Stimulated activated CD8-positive, alpha-beta memory T cell treated with anti-CD3 and anti-CD28 coated beads, Interleukin-7, amount 100 ng/mL, for 24 hours (primary cell): ENCODE measurements at places on chromosomes 12 and 14.

GRCh38 chr12:5268424-5269210 lies 163.3 kb upstream of the NTF3 start:
- no peak for DNase-seq

DNA sequence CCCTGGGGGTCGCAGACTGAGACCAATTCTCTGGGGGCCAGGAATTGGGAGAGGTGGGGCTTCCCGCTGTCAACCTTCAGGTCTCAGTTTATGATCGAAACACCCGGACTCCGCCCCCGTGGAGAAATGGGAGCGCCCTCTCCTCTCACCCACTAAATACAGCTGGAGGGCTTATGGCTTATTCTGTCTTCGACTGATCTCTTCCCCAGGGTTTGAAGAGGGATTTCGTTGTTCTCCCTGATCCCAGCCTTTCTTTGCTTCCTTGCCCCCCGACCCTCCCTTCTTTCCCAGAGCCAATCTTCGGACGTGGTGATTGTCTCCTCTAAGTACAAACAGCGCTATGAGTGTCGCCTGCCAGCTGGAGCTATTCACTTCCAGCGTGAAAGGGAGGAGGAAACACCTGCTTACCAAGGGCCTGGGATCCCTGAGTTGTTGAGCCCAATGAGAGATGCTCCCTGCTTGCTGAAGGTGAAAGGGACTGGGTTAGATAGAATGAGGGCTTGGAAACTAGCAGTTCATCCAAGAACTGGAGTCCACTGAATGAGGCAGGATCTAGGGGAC lies 607 bp downstream of the OS9 start:
- no peak for DNase-seq

- DNase-seq: no peak
Measured at GRCh38 chr12:118061011-118061872, at the start of gene WSB2. TSS of gene WSB2 (minus strand) at chr12:118061179. CDS start at chr12:118061048, 131 bp downstream.

DNA sequence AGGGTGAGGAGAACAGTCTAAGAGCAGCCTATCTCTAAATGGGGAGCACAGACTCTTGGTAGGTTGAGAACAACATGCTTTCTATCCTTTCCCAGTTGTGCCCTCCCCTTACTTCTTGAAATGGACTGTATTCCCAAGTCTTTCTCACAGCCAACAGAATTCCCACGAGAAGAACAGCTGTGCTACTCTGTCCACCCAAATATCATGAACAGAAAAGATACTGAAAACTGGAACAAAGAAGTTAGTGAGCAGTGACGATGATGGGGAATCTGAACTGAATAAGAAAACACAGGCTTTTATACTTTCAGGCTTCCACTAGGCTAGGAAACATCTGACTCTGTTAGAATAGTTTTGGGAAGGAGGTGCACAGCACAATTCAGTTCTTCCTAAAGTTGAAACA lies 3.4 kb downstream of the NACA start:
- DNase-seq: no peak

DNA sequence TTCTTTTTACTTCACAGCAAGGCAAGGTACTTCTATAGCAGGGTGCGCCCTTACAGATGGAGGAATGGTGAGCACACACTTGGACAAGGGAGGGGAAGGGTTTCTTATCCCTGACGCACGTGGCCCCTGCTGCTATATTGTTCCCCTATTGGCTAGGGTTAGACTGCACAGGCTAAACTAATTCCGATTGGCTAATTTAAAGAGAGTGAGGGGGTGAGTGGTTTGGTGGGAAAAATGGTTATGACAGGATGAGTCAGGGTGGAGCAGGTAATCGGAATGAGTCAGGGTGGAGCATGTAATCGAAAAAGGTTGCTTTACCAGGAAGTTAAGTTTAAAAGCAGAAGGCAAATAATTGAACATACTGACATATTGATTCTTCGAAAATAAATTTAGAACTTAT lies 23.7 kb upstream of the RAB21 start:
- DNase-seq: no peak

DNA sequence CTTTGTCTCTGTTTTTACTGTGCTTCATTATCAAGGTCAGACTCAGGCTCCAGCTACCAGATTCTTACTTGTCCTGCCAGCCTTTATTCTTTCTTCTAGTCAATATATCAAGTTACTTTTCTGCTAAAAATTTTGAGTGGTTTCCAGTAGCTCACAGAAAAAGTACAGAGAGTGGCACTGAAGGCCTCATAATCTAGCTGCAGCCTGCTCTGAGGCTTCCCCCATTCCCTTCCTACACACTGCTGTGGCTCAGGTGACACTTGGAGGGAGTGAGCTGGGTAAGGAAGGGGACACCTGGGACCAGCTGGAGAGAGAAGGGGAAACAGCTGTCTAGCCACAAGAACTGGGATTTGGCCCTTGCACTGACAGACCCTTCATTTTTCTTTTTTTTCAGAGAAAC lies 25.4 kb downstream of the TTC6 start:
- no peak for DNase-seq

DNA sequence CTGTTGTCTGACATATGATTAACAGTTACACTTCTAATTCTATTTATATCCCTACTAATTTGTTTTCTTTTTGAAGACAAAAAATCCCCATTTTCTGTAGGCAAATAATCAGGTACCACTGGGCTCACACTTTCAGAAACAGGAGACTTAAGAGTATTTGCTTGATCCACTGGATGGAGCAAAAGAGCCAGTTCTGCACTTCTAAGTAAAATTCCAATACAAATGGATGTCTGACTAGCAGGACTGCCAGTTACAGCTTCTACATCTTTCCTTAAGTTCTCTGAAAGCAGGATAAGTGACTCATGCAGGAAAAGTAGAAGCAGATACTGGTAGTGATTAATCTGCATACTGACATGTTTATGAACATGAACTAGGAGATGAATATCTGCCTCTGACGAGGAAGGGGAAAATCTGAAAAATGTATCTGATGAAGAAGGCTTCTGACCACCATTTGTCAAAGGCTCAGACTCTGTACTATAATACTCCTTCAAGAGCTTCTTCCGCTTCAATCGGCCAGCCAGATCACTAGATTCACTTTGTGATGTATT lies 73.8 kb upstream of the ANKS1B start:
- no peak for DNase-seq

GRCh38 chr12:5244513-5244972 lies 187.4 kb upstream of the NTF3 start:
- no peak for DNase-seq

GRCh38 chr12:114858388-114859146 lies 174.6 kb upstream of the TBX3 start:
- no peak for DNase-seq

DNA sequence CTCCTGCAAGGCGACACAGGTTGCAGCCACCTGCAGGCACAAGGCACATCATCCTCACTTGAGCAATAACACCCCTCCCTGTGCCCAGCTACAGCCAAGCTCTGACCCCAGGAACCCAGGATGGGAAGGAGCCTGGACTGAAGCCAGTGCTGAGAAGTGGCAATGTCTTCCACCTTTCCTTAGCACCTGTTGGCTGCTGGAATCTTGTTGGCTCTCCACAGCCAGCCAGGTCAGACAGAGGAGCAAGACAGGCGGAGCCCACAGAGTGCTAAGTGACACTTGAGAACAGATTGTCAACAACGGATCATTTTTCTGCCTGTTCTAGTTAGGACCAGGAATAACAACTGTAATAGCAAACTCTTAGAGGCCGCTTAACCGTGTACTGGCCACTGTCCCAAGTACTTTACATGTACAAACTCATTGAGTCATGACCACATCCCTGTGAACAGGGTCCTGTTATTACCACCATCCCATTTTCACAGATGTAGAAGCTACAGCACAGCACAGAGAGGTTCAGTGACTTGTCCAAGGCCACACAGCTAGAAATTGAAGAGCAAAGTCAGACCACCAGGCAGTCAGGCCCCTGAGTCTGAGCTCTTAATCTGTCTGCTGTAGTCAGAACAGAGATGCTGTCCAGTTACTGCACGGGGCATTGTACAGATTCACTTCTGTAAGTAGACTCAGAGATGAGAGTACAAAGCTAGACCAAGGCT lies 45.6 kb downstream of the RNFT2 start:
- no peak for DNase-seq

DNA sequence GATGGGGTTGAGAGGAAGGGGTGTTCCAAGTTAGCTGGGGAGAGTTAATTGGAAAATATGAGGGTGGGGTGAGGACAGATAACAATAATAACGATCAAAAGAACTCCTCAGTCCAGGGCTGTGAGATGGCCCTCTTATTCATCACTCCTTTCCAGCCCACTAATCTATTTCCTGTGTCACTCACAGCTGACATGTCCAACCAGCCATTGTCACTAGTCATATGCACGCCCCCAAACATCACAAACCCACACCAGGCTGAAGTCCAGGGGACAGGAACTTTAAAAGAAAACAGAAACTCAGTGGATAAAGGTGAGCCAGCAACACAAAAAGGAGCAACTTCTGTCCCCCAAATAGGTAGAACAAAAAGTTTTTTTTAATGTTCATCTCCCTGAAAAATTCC lies 911 bp downstream of the CALCOCO1 start:
- no peak for DNase-seq

- no peak for DNase-seq
Measured at GRCh38 chr14:103762541-103762940, 46.9 kb downstream of the ZFYVE21 start.

- DNase-seq: no peak
Measured at GRCh38 chr12:15278816-15279658, 43.3 kb upstream of the PTPRO start.

GRCh38 chr14:23141706-23142444 lies 22.8 kb upstream of the CEBPE start:
- no peak for DNase-seq

DNA sequence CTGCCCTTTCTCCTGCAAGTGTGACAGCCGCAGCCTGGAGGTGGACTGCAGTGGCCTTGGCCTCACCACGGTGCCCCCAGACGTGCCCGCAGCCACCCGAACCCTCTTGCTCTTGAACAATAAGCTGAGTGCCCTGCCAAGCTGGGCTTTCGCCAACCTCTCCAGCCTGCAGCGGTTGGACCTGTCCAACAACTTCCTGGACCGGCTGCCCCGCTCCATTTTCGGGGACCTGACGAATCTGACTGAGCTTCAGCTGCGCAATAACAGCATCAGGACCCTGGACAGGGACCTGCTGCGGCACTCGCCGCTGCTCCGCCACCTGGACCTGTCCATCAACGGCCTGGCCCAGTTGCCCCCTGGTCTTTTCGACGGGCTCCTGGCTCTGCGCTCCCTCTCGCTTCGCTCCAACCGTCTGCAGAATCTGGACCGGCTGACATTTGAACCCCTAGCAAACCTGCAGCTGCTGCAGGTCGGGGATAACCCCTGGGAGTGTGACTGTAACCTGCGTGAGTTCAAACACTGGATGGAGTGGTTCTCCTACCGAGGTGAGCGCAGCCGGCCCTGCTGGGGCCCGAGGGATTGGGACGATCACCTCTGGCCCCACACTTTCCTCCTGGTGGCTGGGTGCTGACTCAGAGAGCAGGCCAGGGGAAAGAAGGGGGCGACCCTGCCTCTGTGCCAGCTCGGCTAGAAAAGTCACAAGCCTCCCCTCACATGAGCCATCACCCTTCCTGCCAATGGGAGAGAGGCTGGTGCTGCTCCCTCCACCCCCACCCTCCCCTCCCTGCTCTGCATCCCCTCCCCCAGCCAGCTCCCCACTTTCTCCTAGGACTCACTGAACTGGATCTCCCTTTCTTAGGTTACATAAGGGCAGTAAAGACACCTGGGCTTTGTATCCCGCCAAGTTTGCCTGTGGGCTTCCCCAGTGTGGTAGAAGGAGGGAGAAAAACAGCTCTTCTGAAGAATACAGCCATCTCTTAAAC lies 10.9 kb downstream of the LRTM2 start:
- no peak for DNase-seq

DNA sequence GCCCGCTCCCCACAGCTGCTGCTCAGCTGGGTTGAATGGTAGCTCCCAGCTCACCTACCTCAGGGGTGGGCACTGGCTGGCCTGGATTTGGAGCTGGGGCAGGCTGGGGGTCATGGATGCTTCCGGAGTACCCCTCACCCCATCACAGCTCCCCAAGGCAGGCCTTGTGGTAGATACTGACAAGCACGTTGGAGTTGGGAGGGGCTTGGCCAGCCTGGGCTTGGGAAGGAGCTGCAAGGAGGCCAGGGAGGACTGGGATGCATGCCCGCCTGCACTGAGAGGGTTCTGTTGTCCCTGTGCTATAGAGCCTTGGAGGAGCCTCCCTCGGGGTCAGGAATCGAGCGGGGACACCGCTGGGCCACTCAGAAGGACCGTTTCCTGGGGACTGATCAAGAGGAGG lies 14.2 kb downstream of the TMEM63C start:
- no peak for DNase-seq

GRCh38 chr14:74611650-74612349 lies at the start of gene LTBP2:
TSS of gene LTBP2 (minus strand) at chr14:74612237. CDS start at chr14:74611944, 293 bp downstream.
- DNase-seq: no peak

DNA sequence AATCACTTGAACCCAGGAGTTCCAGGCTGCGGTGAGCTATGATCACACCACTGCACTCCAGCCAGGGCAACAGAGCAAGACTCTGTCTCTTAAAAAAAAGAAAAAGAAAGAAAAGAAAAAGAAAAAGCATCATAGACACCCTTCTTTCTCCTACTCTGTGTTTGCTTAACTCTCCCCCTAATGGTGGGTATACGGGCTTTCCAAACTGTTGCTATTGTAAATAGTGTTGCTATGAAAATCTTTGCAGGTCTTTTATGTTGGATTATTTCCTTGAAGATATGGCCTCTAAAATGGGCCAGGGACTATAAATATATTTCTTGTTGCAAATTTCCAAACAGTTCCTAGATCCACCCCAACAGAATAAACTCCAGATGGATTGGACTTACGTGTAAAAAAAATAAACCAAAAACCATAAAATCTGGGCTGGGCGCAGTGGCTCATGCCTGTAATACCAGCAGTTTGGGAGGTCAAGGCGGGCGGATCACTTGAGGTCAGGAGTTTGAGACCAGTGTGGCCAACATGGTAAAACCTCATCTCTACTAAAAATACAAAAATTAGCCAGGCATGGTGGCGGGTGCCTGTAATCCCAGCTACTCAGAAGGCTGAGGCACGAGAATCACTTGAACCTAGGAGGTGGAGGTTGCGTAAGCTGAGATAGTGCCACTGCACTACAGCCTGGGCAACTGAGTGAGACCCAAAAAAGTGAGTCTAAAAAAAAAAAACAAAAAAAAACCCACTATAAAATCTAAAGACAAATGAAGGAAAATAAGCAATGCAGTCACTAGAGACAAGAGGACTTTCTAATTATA lies 25.9 kb downstream of the NFKBIA start:
- DNase-seq: no peak

GRCh38 chr14:94051115-94051514 lies 25.0 kb downstream of the OTUB2 start:
- no peak for DNase-seq

- DNase-seq: no peak
Measured at GRCh38 chr12:22759769-22760674, 135.1 kb downstream of the ETNK1 start.

DNA sequence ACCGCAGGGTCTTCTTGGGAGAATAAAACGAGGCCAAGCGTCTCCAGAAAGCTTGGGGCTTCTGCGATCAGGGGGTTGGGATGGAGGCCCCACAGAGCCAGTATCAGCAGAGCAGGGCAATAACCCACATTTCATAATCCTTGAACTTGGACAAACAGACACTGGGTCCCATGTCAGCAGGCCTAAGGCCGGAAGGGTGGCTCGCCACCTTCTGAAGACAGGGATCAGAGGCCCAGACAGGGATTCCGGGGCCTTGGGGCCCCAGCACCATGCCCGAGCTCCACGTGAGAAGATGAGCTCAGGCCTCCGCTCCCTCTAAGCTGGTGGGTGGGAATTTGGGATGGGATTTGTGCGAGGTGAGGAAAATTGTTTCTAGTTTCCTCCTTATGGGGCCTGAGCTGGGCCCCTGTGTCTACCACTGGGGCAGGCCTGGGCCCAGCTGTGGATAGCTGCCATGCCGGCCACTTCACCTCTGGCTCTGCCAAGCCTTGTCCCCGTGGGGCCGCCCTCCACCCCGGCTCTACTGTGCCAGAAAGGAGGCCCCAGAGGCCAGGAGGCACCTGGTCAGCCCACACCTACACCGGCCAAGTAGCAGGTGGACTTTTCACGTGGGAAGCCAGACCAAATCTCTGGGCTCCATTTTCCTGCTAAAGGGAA lies 67.2 kb upstream of the DLK1 start:
- no peak for DNase-seq
